ENCODE measurements at places on chromosomes 4 and X.

DNA sequence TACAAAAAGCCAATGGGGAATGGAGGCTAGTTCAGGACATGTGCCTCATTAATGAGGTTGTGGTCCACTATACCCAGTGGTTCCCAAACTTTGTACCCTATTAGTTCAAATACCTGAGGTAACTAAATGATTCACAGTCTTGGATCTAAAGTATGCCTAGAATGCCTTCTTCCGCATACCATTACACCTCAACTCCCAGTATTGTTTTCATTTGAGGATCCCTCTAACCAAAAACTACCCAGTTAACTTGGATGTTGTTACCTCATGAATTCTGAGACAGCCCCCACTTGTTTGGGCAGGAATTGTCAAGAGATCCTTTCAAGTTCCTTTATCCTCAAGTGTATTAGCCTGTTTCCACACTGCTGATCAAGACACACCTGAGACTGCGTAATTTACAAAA lies 439.2 kb downstream of the PCDH10 start:
- DNase-seq = peak; percentile 35

DNA sequence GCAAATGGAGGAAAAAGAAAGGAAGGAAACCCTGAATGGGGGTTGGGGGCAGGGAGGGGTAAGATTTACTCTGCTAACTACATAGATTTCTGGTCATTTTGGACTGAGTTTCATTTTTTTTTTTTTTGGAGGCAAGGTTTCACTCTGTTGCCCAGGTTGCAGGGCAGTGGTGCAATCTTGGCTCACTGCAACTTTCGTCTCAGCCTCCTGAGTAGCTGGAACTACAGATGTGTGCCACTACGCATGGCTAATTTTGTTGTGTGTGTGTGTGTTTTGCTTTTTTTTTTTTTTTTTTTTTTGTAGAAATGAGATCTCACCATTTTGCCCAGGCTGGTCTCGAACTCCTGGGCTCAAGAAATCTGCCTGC lies 223.5 kb downstream of the APBB2 start:
- no peak for DNase-seq

DNA sequence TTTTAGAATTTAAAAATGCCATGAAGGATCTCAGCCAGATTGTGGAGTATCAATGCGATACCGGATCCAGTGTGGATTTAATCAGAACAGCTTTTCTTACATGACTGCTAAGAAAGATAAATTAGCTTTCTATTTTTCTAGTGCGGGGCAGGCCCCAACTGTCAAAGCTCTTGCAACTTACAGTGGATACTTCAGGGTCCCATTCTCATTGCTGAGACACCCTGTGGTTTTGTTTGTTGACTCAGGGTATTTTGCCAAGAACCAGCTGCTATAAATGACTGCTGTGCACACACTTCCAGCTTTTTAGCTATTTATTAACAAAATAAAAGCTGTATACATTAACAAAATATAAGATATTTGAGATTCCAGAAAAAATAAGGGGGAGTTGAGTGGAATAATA lies 166.4 kb downstream of the DCLK2 start:
- peak; percentile 71 for DNase-seq

DNA sequence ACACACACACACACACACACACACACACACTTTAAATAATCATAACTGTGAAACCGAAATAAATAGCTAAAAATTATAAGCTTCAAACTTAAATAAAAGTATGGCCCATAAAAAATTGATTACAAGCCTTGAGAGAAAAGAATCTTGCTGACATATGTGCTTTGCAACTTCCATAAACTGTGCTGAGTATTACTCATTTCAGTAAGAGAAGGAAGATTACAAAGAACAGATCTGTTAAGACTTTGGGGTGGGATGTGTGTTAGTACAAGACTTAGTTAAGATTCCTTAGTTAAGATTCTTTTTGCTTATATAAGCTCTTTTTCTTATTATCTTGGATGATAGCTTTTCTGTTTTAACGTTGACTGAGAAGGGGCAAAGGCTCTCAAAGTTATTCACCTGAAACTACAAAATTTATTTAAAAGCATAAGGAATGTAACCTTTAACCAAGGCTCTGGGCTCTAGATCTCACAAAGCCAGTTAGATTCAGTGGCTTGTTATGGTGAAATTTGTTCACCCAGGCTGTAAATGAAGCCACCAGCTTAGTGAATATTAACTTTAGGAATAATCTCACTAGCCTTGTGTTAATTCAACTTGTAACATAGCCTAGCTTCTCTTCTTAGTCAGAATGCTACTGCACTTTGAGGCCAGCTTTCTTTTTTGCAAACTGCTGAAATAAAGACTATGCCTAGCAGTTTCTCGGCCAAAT lies 58.2 kb downstream of the ARSJ start:
- DNase-seq = peak; percentile 51

- peak; percentile 43 for DNase-seq
Observed at GRCh38 chrX:14030174-14030530, 460 bp upstream of the GEMIN8 start.

GRCh38 chr4:169765835-169766234 lies 8.1 kb upstream of the HPF1 start:
- DNase-seq = no peak

GRCh38 chr4:82851885-82852750 lies 38.8 kb downstream of the SEC31A start:
- peak; percentile 35 for DNase-seq

- DNase-seq = no peak
Observed at GRCh38 chr4:84852081-84852480, 114.4 kb downstream of the WDFY3 start.

GRCh38 chr4:5888222-5889001 lies 4.5 kb downstream of the CRMP1 start:
- DNase-seq = no peak

DNA sequence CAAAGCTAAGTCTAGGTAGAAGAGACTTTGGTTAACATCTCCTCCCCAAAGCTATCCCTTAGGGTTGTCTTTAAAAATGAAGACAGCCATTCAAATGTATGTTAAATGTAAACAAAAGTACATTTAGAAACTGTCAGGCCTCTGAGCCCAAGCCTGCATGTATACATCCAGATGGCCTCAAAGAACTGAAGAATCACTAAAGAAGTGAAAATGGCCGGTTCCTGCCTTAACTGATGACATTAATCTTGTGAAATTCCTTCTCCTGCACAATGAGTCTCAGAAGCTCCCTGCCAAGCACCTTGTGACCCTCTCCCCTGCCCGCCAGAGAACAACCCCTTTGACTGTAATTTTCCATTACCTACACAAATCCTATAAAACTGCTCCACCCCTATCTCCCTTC lies 377.9 kb downstream of the FAM133A start:
- no peak for DNase-seq

GRCh38 chr4:8364848-8365350 lies 75.6 kb downstream of the ACOX3 start:
- DNase-seq = no peak

DNA sequence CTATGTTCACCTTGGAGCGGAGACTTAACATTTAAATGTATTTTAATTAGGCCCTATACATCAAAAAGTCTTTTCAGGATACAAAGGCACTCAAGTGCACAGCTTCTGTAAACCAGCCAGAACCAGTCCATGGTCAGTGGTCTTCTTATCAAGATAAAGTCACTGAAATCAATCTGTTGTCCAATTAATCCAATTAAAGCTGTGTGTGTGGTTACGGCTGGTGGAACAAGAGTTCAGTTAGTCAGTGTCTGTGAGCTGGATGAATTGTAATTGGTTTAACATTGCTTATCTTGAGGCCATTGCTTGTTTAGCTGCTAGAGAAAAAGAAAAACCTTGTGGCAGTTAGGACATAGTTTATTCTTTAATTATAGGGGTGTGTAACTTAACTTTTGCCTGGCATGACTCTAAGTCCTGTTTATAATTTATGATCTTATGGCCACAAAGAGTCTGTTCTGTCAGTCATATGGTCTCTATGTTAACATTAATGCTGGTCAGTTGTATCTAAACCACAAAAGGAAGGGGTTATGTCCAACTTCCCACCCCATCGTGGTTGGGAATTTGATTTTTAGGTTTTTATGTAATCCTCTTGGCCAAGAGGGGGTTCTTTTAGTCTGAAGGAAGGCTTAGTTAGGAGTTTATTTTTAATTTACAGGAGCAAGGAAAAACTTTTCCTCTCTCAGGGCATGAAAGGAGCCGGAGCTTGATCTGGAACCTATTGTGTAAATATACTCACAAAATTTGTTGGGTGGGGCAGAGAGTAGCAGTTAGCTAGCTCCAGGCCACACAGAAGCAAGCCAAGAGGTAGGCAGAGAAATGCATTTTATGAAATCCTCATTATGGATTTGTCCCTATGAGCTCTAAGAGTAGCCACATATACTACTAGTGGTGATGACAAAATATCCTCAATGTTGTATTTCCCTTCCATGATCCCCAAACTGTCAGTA lies 665.7 kb upstream of the ACTRT1 start:
- no peak for DNase-seq

DNA sequence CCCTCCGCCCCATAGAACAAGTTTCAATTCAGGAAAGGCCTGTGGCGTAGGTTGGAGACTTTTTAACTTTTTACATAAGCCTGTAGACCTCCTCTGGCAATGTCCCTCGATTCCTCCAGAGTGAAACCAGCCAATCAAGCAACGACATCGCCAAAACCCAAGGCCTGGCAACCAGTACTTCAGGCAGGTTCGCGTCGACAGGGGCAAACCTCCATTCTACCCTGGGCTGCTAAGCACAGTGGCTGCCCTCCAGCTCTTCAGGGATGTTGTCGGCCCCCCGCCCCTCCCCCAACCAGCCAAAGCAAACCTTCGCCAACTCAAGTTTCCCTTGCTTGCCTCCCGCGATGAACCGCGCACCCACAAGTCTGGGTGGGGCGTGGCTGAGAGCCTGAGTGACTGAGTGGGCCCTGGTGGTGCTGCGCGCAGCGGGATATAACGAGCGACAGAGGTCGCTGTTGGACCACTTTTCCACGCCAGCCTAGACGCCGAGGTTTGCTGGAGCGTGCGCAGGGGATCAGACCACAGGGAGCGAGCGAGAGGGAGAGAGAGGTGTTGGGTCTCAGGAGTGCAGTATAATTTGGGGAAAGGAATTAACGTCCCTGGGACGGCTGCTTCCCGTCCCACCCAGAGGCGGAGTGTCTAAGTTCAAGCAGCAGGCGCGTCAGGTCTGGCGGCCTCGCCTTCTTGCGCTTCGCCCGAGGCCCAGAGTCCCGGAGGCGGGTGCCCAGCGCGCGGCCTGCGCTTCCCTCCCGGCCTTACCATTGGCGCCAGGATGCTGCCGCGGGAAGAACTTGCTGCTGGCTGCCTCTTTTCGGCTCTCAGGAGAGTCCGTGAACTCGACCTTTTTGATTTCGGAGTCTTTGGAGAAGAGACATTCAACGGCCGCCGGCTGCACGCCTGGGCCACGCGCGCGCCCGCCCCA lies 9.0 kb upstream of the PITX2 start:
- DNase-seq = peak; percentile 84

DNA sequence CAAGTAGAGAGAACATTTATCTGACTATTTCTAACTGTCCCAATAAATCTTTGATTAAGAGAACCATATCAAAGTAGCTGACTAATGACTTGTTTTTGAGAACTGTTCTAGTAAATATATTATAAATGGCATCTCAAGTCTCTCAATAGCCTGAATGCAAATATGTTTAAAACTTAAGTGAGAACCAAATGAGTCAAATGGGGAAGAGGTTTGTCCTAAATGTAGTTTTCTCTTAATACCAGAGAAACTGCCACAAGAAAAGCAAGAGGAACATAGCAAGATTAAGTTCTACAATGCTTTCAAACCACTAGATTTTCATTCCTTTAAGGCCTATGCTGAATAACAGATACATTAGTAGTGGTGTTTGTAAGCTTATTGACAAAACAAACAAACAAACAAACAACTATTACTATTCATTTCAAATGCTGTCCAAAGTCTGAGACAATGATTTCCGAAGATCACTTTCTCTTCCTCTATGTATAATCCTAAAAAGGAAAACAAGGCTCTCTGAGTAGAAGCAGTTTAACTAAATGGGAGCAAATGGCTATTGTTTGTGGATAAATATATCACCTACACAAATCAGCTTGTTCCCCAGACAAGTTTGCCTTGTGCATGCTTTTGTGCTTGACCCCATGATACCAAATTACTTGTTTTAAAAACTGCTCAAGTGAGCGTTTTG lies 408.4 kb upstream of the EMCN start:
- DNase-seq = no peak

Measured in kidney tubule cell (primary cell).